Activated T-cell treated with anti-CD3 and anti-CD28 coated beads for 1 hour (primary cell): ENCODE measurements at places on chromosomes 3 and 15.

DNA sequence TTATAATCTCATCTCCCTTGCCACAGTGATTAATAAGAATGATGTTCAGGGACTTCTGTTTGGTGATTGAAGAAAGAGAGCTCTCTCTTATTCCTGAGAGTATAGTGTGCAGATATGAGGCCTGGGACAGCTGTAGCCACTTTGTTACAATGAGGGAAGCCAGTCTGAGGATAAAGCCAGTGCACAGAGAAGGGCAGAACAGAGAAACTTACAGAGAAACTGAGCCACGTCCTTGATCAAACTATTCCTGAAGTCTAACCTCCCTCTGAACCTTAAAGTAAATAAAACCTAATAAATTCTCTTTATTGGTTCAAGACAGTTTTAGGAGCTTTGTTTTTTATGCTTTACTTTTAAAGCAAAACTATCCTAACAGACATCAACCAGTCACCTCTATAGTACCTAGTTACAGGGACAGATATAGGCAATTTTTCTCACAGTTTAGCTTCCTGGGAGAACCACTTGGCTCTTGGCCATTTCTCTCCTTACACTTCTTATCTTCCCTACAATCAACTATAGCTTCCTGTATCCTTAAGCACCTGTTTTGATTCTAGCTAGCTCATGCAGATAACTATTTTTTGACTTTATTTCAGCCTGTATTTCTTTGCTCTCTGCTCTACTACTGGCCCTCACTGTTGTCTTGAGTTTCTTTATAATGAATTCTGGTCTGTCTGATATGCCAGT, 284.4 kb downstream of the SHQ1 start:
- no peak for DNase-seq

GRCh38 chr3:30608598-30608947, 2.2 kb downstream of the TGFBR2 start:
- DNase-seq: no peak

GRCh38 chr3:157559401-157559800, 56.2 kb upstream of the VEPH1 start:
- DNase-seq: no peak

GRCh38 chr15:85556618-85556895, 176.2 kb downstream of the AKAP13 start:
- no peak for DNase-seq

DNA sequence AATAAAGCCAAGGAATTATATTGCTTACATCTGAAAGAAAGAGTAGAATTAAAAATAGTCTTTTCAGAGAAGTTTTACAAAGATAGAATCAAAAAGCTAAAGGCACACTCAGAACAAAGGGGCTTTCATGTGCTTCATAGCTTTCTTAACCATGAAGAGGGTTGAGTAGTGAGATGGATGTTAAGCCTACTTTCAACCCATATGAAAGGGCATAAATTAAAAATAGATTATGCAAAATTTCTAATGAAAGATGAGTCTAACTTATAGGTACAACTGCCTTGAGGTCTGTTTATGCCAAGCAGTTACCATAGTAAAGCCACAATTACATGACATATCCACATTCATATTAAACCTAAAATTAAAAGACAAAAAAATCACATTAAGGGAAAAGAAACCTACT, 223.3 kb upstream of the ARHGEF26 start:
- DNase-seq: no peak

GRCh38 chr15:28079313-28079969, 19.7 kb downstream of the OCA2 start:
- no peak for DNase-seq

GRCh38 chr15:85592148-85592547, 202.6 kb downstream of the KLHL25 start:
- no peak for DNase-seq

- DNase-seq: no peak
Measured at GRCh38 chr3:15426579-15427118, 695 bp downstream of the METTL6 start.

GRCh38 chr15:64019764-64020163, 26.5 kb downstream of the DAPK2 start:
- no peak for DNase-seq

DNA sequence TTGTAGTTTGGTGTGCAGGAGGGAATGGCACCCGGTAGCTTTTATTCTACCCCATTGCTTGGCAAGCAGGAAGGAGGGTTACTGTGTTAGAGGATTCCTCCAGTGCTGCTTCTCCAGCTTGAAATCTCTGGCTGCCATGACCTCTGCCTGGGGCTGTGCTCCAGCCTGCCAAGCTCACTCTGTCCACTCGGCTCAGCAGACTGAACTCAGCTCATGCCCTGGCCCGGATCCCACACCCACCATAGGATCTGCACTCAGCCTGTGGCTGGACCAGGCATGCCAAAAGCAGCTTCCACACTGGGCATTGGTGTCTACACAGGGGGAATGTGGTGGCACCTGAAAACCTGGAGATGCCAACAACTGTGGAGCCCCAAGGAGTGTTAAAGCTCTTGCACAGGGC, 26.3 kb downstream of the CLDN16 start:
- DNase-seq: no peak

GRCh38 chr15:69320977-69321554, 22.4 kb downstream of the PAQR5 start:
- no peak for DNase-seq

DNA sequence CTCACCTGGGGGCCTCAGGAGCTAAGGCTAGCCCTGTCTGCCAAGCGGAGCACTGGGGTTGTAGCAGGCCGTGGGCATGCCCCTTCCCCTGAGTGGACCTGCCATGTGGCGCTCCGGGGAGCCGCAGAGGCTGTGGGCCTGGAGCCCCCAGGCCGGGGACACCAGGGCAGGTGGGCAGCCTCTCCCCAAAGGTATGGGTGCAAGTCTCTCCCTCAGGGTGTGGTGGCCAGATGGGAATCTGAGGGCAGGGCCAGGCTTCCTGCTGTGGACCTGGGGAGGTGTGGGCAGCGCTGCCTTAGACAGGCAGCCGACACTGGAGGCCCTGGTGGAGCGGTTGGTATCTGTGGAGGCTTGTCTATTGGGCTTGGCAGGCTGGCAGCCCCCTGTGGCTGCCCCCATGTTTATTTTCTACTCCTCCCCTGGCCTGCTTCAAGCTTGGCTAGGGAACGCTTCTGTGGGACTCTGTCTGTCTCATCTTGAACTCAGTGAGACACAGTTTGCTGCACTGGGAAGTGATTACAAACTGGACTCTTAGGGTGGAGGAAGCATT, 5.9 kb downstream of the ACVR2B start:
- DNase-seq: no peak

DNA sequence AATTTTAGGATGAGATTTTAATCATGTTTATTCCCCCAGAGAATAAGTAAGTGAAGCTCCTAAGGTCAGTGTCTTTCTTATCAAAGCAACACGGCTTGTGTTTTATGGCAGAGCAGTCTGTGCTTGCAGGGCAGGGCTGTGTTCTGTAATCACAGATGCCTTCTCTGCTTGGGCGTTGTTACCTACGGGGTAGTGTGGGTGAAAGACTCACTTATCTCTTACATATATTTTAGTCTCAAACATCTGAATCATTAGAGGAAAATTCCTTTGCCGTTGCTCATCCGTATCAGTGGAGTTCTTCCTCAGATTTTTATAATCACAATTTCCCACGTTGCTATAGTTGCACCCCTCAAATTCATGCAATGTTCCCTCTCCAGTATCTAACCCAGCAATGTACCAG, 271.7 kb upstream of the MEIS2 start:
- DNase-seq: no peak

DNA sequence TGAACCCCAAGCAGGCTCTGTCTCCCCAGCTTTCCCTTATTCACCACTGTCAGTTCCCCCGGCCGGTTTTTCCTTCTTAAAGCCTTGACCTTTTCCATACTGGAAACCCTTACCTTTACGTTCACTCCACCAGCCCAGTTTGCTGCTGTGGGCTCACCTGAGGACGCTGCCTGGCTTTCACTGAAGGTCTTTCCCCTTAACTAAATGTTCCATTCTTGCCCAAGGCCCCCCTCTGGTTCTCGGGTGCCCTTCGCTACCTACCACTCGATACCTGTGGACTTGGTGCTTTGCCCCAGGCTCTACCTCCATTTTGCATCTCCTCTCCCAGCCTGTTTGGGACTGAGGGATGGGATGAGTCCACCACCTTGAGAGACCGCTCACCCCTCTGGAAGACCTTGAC, 851 bp downstream of the AP2M1 start:
- DNase-seq: no peak

DNA sequence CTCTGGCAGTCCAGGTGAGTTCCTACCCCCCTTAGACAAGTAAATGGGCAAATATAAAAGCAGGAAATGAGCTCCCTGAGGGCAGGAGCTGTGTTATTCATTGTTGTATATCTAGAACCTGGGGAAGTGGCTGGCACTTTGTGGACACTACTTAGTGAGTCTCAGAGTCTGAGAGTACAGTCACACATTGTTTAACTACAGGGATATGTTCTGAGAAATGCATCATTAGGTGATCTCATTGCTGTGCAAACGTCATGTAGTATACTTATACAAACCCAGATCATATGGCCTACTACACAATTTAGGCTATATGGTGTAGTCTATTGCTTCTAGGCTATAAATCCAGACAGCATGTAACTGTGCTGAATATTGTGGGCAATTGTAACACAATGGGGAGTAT, 52.4 kb downstream of the DRD3 start:
- no peak for DNase-seq

DNA sequence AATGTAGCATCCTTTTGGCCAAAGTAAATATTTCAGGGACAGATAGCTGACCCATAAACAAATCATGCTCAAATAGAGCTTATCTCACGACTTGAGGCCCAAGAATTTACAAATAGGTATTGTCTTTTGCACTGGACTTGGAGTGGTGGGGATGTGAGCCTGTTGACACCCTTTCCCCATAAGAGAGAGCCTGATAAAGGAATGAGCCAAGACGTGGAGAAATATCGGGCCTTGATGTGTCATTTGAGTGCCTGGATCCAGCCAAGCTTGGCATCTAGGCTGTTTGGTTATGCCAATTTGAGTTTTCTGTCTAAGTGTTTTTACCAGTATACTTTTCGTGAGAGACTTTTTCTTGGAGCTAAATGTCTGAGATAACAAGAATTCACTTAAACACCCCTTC, 112.9 kb upstream of the RGMA start:
- DNase-seq: no peak

DNA sequence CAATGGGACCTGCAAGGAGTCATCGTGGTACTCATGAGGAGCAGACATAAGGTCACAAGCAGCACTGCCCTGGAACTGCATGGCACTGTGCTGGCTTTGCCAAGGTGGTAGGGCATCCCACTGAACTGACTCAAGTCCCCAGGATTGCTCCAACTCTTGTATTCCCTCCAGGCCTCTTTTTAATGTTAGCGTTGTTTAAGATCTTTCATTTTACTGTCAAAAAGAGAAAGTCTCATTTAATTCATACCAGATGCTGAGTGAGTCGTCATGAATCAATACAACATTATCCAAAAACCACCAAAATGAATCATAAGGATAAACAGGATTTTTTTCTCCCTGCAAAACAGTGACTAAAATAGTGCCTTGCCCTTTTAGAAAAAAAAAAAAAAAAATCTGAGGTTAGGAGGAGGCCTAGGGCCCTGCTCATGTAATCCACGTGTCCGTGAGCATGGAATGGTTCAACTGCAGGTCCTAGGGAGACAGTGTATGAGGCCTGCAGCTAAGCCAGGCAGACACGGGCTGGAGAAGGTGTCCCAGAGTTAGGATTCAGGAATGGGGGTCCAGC, 36.7 kb upstream of the BLM start:
- no peak for DNase-seq

GRCh38 chr15:70486012-70486411, 277.3 kb downstream of the UACA start:
- DNase-seq: no peak

GRCh38 chr3:129507181-129507831, 21.1 kb upstream of the RHO start:
- DNase-seq: no peak

- no peak for DNase-seq
Measured at GRCh38 chr3:168455814-168456213, 360.1 kb upstream of the GOLIM4 start.

- no peak for DNase-seq
Measured at GRCh38 chr3:135975053-135975452, 9.5 kb downstream of the PPP2R3A start.

DNA sequence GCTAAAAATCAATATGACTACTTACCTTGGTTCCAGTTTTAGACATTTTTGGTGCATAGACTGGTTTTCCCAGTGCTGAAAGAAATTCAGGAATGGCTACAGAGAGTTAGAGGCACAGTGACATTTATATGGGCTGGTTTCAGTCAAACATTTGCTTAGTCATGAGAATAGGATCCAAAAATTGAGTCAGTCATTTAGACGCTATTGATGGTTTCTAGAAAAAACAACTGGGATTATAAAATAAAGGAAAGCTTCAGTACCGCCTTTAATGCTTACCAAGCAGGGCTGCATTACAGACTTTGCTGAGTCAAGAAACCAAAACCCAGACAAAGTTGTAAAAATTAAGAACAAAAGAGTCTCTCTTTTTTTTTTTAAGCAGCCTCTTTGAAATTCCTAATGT, at the start of gene CRYGS:
Gene CRYGS, minus strand, starts transcription at position 100 of the 400 bp plus-strand sequence. Its CDS starts 54 bp downstream, at position 46.
- DNase-seq: no peak

- DNase-seq: peak; percentile 42
Measured at GRCh38 chr3:128784232-128784631, 58.2 kb downstream of the RAB7A start.

GRCh38 chr3:197305854-197306253, 7.4 kb upstream of the DLG1 start:
- no peak for DNase-seq

- DNase-seq: no peak
Measured at GRCh38 chr15:89329329-89330084, 5.1 kb downstream of the POLG start.

DNA sequence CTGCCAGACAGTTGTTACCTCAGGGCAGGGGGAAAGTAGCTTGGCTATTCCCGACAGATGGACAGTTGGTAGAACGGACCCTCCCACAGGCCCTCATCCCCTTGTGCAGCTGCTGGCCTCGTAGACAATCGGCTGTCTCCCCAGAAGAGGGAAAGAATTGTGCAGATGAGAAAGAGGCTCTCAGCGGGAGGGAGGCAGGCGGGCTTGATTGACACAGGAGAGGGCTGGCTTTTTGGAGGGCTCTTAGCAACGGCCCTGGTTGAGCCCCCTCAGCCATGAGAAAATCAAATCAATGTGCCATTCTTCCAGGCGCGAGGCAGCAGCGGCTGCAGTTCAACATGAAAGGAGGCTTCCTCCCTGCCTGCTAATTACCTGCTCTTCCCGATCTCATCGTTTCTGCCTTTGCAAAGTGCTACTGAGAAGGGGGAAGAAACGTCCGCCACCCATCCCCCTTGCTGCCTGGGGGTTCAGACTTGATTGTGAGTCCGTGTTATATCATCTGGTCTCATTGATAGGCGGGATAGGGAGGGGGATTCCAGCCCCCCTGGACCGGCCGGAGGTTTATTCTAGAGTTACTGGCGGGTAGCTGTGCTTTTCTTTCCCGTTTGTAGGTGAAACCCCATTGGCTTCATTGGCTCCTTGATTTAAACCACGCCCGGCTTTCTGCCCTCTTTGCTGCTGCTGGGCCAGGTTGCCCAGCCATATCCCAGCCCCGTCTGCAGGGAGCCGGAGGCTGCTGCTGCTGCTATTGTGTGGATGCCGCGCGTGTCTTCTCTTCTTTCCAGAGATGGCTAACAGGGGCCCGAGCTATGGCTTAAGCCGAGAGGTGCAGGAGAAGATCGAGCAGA, at the start of gene TAGLN3:
Gene TAGLN3, plus strand, starts transcription at position 287 of the 848 bp plus-strand sequence. Its CDS starts 501 bp downstream, at position 788.
- no peak for DNase-seq
